NCI-H1092 (cell line): ENCODE measurements at places on chromosomes 5 and 9.

DNA sequence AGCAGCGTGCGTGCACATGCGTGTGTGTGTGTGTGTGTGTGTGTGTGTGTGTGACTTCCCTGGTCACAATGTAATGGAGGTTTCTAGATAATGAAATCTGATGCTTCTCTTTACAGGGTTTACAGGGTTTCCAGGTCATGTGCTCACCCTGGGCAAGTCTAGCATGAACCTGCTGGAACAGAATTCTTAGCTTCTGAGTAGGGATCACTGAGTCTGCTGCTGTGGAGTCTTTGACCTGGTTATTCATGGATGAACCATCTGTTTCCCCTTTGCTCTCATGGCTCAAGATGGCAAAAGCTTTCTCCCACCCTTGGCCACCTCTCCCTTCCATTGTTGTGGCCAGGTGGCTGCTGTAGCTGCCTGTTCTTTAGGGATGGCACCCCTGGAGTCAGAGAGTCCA lies 111.6 kb upstream of the SHB start:
- no peak for DNase-seq

DNA sequence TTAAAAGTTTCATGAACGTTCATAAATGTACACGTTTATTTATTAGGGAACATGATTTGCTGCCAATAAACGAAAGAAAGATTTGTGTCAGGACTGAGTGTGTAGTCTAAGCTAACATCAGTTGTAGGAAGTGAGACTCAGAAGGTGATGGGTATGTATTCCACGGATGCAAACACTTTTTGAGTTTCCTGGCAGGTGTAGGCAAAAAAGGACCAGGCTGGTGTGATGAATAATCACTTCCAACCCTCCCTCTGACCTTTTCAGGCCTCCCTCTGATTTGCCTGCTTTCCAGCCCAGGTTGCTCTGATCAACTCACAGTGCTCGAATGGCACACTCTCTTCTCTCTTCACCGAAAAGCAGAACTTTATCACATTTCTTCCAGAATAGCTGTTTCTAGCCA lies 51.8 kb downstream of the BASP1 start:
- no peak for DNase-seq

- DNase-seq, result no peak
These were observed 149.1 kb downstream of the MAST4 start for GRCh38 chr5:66745297-66745696.

DNA sequence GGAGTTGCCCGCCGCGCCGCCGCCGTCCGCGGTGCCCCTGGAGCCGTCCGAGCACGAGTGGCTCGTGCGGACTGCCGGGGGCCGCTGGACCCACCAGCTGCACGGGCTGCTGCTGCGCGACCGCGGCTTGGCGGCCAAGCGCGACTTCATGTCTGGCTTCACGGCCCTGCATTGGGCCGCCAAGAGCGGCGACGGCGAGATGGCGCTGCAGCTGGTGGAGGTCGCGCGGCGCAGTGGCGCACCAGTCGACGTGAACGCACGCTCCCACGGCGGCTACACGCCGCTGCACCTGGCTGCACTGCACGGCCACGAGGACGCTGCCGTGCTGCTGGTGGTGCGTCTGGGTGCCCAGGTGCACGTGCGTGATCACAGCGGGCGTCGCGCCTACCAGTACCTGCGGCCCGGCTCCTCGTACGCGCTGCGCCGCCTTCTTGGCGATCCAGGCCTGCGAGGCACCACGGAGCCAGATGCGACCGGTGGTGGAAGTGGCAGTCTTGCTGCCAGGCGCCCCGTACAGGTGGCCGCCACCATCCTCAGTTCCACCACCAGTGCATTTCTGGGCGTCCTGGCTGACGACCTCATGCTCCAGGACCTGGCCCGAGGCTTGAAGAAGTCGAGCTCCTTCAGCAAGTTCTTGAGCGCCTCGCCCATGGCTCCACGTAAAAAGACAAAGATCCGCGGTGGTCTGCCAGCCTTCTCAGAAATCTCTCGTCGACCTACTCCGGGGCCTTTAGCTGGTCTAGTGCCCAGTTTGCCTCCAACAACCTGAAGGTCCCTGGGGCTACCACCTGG lies 1.6 kb downstream of the SOWAHA start:
- no peak for DNase-seq

GRCh38 chr5:67051164-67051563 lies 145.4 kb downstream of the CD180 start:
- DNase-seq, result no peak

GRCh38 chr5:1570975-1571374 lies 47.2 kb upstream of the LPCAT1 start:
- no peak for DNase-seq

DNA sequence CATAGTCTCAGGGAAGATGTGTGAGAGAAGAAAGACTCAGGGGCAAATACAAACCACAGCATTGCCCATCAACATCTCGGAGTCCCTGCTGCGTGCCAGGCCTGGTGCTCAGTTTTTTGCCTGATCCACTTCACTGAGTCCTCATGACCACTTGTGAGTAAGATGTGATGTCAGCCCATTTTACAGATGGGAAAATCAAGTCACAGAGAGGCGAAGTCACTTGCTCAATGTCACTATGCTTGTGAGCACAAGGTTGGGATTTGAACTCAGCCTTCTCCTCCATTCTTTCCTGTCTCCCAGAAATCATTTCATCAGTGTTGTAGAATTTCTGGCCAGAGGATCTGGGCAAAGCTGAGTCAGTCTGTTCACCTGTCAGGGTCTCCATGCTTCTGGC lies 34.6 kb upstream of the PSD2 start:
- no peak for DNase-seq

- no peak for DNase-seq
These were observed 277.6 kb upstream of the ADAMTS16 start for GRCh38 chr5:4862500-4862899.

DNA sequence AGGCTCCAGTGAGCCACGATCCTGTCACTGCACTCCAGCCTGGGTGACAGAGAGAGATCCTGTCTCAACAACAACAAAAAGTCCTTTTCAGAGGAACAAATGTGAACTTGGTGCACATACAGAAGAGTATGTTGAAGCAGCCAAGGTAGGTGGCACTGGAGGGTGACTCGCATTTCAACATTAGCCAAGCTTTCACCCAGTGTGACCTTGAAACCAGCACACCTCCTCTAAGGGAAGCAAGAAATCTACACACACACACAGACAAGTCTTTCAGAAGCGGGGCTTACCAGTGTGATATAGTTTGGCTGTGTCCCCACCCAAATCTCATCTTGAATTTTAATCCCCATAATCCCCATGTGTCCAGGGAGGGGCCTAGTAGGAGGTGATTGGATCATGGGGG lies 225.2 kb downstream of the SEMA5A start:
- DNase-seq, result no peak

- DNase-seq, result no peak
These were observed 5.6 kb downstream of the IRX1 start for GRCh38 chr5:3601061-3601710.

DNA sequence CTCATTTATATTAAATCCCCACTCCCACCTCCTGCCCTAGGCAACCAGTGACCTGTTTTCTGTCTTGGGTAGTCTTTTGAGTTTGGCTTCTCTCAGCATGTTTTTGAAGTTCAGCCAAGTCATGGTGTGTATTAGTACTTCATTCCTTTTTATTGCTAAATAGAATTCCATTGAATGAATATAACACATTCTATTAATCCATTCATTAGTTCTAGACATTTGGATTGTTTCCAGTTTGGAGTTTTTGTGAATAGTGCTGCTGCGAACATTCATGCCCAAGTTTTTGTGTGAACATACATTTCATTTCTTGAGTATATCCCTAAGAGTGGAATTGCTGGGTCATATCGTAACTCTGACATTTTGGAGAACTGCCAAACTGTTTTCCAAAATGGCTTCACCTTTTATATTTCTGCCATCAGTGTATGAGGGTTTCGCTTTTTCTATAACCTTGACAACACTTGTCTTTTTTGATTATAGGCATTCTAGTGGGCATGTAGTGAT lies 2.7 kb downstream of the ZNF346 start:
- no peak for DNase-seq

- DNase-seq, result no peak
These were observed 10.9 kb upstream of the NKD2 start for GRCh38 chr5:997711-998110.

DNA sequence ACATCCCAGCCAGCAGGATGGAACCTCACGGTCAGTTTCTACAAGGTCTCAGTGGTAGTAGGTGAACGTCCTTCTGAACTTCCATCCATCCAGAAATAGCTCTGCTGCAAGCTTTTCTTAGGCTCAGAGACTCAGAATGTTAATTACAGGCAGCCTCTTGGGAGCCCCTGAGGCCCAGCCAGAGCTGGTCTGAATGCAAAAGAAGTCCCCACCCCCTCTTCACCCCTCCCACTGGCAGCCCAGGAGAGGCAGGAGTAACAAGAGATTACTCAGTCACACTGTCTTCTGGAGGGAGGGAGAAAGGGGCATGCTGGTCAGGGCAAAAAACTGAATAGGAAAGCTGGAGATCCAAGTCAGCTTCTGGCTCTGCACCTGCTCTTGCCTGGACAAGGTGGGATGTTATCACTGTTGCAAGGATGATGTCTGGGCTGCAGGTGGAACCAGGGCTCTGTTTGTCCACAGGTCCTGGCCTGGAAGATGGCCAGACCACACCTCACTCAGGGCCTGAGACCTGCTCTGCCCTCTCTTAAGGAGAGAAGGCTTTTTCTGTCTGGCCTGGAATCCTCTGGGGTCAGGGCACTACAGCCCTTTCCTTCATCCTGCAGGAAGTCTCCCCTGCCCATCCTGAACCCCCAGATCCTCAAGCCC lies 9.1 kb downstream of the ENHO start:
- no peak for DNase-seq

DNA sequence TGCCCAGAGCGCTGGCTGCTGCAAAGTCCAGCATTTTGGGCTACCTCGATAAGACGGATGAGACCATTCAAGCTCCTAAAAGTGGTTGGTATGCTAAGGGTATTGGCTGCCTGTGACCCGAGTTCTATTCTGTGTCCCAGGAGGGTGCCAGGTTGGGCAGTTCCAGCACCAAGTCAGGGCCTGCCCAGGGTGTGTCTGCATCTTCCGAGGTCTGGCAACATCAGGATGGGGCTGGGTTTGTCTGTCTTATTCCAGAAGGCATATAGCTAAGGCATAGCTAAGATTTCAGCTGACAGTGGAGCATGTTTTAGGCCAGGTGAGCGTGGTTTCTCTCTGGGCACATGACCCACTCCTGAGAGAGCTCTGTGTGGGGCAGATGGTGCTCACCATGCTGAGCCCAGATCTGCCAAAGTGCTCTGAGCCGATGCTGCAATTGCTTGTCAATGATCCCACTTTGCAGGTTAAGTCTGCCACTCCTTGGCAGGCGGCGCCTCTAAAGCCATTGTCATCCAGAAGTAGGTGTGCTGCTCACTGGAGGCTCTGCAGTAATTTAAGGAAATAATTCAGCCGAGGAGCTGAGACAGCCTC lies 7.8 kb downstream of the SLC9A3 start:
- no peak for DNase-seq

GRCh38 chr9:27168496-27168895 lies 59.5 kb downstream of the TEK start:
- no peak for DNase-seq

DNA sequence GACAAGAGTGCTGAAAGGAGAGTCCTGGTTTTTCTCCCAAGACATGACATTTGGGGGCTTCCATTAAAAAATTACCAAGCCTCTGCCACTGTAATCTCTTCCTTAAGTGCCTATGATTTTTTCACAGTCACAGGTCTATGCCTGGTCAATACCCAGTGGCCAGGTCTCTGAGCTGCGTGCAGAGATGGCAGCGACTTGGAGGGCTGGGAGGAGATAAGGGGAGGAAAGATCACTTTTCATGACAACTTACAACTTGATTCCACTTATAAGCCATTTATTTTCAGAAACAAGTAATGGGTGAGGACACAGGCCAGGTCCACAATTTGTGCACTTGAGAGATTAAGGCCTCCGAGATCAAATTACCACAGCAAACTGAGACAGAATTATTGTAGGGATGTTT lies 1.9 kb upstream of the PCDHAC2 start:
- no peak for DNase-seq

DNA sequence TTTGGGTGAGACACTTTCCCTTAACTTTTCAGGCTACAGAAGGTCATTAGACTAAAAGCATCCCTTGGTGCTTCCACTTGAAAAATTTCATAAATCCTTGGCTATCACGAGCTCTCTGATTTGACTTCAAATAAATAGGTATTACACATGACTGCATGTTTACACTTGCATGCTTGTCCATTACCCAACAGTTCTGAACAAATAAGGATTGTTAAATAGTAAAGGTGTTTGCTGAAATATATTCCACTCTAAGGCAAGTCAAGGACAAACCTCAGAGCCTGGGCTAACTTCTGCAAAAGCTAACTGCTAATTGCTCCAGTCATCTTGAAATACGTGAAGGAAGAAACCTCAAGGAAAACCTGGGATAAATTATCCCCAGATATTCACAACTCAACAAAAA lies 14.5 kb downstream of the FBXW2 start:
- DNase-seq, result no peak

GRCh38 chr9:80699511-80699998 lies 989.8 kb downstream of the TLE1 start:
- no peak for DNase-seq

DNA sequence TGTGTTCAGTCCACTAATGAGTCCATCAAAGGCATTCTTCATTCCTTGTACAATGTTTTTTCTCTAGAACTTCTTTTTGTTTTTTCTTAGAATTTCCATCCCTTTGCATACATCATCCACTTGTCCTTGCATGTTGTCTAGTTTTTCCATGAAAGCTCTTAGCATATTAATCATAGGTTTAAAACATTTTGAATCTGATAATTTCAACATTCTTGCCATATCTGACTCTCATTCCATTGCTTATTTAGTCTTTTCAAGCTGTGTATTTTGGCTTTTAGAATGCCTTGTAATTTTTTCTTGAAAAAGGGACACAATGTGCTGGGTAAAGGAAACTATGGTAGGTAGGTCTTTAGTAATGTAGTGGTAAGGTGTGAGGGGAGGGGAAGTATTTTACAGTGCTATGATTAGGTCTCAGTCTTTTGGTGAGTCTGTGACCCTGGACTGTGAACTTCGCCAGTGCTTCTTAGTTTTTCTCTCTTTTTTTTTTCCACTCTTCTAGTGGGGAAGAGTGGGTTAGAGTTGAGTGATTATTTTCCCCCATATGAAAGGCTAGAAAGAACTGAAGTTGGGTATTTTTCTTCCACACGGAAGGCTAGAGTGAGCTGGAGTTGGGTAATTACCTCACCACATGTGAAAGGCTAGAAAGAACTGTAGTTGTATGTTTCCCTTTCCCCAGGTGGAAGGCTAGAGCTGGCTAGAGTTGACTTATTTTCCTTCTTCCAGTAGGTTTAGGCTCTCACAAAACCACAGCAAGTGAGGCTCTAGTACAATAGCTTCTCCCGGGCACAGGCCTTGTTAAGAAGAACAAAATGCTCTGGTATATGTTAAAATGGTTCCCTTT lies 172.1 kb downstream of the SNX18 start:
- DNase-seq, result no peak
